ENCODE measurements at places on chromosomes 11 and 22.

DNA sequence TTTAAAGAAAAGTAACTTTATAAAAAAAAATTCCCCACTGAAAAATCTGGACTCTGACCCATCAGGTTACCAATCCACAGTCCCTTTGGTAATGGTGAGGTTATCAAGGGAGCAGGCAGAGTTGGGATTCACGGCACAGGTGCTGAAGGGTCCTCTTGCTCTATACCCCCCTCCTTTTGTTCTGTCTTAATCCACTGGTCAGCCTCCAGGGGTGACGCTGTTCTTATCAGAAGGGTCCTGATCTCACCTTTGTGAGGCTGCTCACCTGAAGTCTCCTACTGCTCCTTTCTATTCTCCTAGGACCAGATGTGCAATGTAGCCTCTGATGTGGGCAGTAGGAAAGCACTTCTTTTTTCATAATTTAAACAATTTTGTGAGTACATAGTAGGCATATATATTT lies 80.6 kb upstream of the E2F8 start:
- no peak for DNase-seq

GRCh38 chr11:36360826-36361415 lies 64.8 kb downstream of the PRR5L start:
- no peak for DNase-seq

DNA sequence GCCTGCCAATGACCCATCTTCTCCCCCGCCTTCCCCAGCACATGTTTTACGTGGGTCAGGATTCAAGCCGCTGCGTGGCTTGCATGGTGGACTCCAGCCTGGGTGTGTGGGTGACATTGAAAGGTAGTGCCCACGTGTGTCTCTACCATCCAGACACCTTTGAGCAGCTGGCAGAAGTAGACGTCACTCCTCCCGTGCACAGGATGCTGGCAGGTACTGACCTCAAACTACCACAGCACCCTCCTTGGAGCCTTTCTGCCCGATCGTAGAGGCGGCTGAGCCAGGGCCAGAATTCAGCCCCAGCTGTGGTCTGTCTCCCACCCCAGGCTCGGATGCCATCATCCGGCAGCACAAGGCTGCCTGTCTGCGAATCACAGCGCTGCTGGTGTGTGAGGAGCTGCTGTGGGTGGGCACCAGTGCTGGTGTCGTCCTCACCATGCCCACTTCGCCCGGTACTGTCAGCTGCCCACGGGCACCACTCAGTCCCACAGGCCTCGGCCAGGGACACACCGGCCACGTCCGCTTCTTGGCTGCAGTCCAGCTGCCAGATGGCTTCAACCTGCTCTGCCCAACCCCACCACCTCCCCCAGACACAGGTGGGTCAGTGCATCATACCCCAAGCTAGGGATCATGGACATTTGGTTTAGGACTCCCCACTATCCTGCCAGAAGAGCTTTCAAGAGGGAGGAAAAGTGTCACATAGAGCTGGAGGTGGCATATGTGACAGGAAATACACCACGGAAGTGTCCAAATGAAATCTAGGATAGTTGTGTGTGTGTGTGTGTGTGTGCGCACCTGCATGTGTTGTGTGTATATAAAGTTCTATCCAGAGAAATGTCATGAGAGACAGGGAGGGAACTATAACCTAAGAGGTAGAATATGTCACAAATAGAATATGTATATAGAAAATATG lies 10.6 kb upstream of the RELT start:
- no peak for DNase-seq

GRCh38 chr11:27329867-27330632 lies 33.0 kb downstream of the CCDC34 start:
- DNase-seq, result no peak

DNA sequence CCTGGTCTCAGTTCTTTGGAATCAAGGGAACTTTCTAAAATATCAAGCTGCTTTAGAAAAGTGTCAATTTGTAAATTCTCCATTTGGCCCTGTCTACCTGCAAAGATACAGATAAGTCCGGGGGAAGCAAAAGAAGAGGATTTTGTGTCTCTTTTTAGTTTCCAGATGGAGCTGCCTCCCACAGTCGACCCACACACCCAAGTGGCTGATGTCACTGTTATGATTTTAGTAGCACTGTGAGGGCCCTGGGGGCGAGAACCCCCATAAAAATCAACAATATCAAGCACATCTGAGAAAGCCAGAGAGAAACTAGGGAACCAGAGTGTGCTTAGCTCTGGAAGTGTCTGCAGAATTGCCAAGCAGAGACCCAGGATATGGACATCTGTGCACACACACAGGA lies 212.7 kb downstream of the LARGE1 start:
- no peak for DNase-seq

GRCh38 chr22:49281467-49282340 lies 546.0 kb downstream of the BRD1 start:
- no peak for DNase-seq

GRCh38 chr11:61890529-61891330 lies 615 bp downstream of the FADS3 start:
- DNase-seq, result no peak

- DNase-seq, result no peak
Measured at GRCh38 chr11:63884196-63884932, 32.6 kb downstream of the RCOR2 start.

DNA sequence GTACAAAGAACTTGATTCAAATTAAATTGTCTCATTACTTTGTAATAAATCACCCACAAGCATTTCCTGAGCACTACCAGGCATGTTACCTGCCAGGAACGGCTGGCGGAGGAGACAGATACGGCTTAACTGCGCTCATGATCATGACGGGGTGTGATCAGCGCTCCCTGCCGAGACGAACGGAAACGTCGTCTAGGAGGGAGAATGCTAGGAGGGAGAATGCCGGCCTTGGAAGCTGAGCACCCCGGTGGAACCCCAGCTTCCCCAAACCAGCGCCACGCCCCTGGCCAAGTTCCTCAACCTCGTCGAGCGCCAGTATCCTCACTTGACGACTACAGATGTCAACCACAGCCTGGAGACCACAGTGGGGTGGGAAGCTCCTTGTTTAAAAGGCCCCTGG lies 272.8 kb downstream of the CTTN start:
- no peak for DNase-seq

DNA sequence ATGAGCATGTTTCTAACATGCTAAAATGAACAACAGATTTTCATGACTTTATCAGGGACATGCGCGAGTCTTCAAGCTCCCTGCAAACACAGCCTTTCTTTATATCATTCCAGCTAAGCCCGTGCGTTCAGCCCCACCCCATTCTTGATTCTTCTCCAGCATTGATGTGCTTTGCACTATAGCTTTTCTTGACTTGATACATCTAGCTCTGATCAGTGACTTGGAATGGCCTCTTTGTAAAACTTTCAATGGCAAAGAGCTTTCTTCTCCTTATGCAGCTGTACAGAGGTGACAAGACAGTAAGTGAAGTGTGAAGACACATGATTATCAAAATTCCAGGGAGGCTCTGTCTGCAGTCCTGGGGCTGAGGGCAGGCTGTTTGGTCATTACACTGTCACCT lies 561.0 kb downstream of the OPCML start:
- no peak for DNase-seq

- no peak for DNase-seq
Measured at GRCh38 chr11:118441770-118442275, 5.5 kb downstream of the KMT2A start.

GRCh38 chr22:23556026-23556620 lies 24.0 kb downstream of the IGLL1 start:
- DNase-seq, result no peak

GRCh38 chr11:114784216-114784615 lies 105.9 kb downstream of the NXPE2 start:
- no peak for DNase-seq

DNA sequence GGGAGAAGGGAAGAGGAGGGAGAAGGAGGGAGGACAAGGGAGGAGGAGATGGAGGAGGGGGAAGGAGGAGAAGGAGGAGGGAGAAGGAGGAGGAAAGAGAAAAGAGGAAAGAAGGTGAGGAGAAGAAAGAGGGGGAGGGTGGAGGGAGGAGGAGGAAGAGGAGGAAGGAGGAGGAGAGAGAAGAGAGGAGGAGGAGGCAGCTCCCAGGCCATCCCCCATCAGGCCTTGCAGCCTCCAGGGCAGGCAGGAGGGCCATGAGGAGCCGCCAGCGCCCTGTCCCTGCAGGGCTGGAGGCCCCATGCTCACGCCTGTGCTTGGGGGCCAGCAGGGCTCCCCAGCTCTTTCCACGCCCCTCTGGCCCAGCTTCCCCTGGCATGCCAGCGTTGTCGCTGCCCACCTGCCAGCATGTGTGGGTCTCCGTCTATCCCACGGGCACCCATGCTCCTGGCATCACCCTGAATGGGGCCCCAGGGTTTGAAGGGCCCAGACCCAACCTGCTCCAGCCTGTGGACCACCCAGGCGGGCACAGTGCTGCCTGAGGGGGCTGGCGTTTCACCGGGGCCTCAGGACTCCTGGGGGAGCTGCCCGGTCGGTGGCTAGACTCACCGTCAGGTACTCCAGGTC lies 5.2 kb downstream of the TSPAN32 start:
- DNase-seq, result no peak

DNA sequence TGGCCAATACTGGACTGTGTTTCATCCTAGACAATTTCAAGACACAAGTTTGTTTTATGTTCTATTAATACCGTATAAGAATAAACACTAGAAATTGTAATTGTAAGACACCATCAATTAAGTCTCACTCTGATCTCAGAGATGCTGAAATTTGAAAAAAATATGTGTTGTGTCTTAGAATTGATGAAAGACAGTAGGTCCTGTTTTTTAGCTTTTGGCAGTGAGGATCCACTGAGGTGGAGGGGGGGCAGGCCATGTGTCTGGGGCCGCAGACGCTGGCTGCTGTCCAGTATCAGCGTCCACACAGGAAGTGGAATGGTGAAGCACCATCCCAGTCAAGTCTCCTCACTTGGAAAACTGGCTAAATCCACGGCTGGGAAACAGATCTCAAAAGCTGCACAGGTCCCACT lies 22.5 kb upstream of the ALG8 start:
- DNase-seq, result no peak

DNA sequence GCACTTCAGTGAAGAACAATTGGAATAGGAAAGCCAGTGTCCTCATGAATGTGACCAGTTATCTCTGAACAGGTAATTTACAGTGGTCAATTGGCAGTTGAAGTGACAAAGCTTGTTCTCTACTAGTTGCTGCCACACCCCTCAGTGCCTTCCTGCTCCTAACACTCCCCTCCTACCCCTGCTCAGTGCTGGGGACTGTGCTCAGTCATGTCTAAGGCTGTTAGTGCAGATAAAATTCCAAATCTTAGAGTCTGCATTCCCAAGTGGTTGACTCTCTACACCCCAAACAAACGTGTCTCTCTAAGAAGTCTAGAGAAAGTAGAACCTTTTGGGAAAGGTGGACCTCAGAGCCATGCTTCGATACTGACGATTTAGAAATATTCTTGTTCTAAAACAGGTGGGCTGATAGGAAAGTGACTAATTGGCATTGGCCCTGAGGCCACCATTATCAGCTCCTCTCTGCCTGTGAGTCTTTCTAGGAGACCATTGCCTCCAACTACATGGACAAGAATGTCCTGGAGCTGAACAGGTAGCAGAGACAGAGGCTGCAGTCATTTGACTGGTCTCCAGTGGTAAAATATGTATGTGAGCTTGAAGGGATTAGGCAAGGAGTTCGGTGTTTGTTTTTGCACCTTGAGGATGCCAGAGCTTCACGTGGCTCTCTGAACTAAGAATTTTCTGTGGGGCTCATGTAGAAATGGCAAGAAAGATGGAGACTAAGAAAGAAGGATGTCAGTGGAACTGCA lies 22.1 kb upstream of the NNMT start:
- no peak for DNase-seq

DNA sequence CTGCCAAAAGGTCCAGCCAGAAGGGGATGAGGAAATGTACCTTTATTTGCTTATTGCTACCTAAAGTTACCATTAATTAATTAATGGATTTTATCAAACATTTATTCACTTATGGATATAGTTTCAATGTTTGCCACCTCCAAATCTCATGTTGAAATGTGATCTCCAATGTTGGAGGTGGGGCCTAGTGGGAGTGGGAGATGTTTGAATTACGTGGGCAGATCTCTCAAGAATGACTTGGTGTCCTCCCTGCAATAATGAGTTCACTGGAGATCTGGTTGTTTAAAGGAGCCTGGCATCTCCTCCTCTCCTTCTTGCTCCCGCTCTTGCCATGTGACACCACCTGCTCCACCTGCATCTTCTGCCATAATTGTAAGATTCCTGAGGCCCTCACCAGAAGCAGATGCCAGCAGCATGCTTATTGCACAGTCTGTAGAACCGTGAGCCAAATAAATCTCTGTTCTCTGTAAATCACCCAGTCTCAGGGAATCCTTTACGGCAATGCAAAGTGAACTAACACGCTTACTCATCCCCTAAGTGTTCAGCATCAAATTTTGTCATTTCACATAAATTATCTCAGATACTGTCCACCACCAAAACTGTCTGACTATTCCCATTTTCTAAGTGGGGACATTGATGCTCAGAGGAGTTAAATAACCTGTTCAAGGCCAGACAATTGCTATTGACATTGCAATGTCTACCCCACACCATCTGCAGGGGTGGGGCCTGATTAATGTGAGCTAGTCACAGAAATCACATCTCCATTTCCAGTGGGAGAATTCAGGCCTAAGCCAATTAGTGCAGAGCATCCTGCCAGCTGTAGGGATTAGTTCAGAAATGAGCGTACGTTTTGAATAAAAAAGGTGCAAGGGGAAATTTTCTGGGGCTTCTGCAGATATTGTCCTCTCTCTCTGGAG lies 51.6 kb upstream of the SYN3 start:
- no peak for DNase-seq

DNA sequence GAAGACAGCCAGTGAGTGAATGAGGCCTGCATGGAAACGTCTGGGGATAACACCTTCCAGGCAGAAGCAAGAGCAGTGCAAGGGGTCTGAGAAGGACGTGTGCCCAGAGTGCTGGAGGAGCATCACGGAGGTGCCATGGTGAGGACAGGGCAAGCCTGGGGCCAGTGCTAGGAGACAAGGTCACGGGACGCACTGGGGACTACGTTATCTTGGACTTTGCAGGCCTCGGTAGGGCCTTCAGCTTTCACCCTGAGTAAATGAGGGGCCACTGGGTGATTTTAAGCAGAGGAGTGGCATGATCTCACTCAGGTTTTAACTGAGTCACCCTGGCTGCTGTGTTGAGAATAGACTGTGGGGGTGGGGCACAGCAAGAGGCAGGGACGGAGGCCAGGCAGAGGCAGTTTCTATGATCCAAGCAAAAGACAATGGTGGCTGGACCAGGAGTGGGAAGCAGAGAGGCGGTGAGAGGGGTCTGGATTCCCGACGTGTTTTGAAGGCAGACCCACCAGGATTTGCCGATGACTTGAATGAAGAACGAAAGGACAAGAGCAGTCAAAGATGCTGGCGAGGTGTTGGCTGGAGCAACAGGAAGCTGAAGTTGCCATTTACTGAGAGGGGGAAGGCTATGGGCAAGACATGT lies 102.7 kb upstream of the PARVA start:
- no peak for DNase-seq

- no peak for DNase-seq
Measured at GRCh38 chr22:24728790-24729637, 45.5 kb downstream of the PIWIL3 start.

GRCh38 chr11:17257196-17257595 lies 19.3 kb upstream of the NUCB2 start:
- no peak for DNase-seq

- no peak for DNase-seq
Measured at GRCh38 chr22:33785283-33785968, 134.8 kb downstream of the LARGE1 start.
